ENCODE measurements at places on chromosomes 1 and 21.

DNA sequence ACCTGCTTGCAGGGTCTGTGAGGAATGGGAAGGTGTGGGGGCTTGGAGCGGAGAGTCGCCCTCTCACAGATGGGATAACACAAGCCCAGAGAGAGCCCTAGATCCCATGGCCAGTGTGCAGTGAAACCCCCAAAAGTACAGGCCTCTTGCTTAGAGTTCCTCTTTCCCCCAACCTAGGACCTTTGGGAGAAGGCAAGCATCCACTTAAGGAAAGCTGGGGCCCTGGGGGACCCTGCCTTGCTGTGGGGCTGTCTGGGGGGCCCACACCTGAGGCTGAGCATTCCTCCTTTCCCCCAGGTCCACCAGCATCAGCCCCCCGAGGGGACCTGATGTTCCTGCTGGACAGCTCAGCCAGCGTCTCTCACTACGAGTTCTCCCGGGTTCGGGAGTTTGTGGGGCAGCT, 1.1 kb downstream of the VWA1 start:
- DNase-seq = no peak

DNA sequence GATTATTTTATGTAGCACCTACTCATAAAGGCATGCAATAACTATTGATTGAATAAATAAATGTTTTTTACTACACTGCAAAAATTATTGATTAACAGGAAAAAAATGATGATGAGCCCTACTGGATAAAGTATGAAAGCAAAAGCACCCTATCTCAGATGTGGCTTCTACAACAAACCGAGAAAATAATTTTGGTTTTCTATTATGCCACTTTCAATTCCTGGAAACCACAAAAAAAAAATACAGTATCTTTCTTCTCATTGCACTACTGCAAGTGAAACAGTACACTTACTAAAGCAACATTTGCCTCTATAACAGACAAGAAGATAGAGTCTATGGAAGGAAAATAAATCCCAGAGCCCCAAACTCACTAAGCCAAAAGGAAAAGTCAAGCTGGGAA, 1882.4 kb downstream of the NCAM2 start:
- no peak for DNase-seq

GRCh38 chr1:17207046-17207445, 2.1 kb downstream of the PADI1 start:
- DNase-seq = no peak

DNA sequence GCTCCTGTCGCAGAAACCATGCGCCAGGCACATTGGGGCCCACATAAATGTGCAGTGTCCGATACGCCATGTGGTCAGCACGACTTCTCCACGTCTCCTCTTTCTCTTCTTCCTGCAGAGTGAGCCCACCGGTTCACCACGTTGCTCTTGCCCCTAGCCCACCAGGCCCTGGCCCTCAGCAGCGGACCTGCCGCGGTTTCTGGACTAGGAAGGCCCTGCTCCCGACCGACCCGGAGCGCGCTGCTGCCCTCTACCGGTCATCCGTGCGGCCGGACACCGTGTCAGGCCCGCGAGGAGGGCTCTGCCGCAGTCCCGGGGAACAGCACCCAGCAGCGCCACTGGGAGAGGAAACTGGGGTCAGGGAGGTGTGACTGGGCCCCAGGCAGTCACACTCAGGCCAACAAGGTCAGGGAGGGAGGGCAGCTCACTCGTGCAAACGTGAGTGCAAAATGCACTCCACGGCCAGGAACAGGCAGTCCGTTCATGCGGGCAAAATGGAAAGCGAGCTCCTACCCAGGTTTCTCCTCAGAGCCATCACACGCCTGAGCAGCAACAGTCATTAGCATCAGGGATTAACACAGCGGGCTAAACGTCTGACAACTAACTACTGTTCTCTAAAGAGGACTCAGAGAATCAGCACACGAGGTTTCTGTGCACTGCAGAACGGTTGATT, 13.7 kb downstream of the TLR5 start:
- peak; percentile 42 for DNase-seq

DNA sequence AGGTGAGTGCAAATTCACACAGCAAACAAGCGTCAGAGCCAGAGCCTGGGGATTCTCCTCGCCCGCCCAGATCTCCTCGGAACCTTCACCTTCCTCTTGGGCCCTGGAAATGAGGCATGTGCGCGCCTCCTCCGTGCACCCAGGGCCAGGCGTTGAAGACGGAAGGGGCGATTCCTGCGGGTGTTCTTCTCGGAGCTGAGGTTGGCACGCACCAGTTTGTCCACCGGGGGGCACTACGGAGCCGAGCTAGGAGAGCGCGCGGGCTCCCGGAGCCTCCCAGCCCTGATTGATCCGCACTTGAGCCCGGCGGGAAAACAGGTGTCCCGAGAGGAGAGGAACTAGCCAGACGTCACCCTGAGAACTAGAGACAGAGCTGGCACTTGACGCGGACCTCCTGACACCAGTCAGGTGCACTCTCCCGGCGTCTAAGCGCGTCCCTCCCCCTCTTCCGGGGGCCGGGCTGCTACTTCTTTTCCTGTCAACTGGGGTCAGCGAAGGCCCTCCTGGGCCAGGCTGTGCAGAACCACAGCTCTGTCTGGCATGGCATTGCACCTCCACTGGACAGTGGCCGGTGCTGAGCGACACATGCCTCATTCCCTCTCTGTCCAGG, 18.3 kb upstream of the SERINC2 start:
- peak; percentile 47 for DNase-seq

GRCh38 chr1:202349206-202349928, 868 bp downstream of the PPP1R12B start:
- no peak for DNase-seq

DNA sequence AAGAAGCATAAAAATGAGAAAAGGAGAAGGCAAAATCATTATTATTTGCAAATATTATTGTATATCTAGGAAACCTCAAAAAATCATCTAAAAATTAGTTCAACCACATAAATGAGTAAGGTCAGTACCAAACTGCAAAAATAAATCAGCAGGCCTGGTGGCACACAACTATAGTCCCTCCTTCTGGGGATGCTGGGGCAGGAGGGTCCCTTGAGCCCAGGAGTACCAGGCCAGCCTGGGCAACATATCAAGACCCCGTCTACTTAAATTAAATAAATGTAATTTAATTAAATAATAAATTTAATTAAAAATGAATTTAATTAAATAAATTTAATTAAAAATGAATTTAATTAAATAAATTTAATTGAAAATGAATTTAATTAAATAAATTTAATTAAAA, 40.3 kb upstream of the TRIM67 start:
- DNase-seq = no peak

DNA sequence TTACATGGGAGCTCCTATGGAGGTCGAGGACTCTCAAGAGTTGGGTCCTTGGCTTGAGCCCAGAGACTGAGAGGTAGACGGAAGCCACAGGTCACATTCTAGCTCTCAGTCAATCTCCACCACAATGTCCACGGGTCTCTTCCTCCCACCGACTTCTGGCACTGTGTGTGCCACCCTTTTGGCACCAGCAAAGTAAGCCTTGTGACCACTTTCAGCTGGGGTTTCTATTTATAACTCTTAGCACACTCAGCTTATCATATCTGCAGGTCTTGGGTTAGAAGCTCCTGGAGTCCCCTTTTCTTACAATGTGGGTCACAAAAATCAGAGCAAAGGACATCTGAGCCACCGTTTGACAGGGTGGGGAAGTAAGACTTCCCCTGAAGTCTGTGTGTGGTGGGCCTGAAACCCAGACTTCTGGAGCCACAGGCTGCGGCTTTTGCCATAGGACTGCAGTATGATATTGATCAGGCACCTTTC, 28.3 kb downstream of the NCMAP start:
- no peak for DNase-seq

DNA sequence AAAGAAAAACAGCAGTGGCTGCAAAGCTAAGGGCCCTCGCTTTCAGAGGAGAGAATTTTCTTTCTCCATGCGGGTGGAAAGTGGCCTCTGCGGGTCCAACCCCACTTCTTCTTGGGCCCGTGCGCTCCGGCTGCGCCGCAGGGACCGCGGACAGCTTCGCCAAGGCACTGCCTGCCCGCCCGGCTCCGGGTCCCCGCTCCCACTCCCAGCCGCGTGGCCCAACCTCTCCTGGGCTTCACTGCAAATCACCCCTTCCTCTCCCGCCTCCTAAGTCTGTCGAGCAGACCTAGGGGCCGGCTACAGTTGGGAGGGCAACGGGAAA, 1.0 kb upstream of the RUNX3 start:
- DNase-seq = no peak

GRCh38 chr1:50066806-50067205, 41.9 kb upstream of the ELAVL4 start:
- DNase-seq = no peak

DNA sequence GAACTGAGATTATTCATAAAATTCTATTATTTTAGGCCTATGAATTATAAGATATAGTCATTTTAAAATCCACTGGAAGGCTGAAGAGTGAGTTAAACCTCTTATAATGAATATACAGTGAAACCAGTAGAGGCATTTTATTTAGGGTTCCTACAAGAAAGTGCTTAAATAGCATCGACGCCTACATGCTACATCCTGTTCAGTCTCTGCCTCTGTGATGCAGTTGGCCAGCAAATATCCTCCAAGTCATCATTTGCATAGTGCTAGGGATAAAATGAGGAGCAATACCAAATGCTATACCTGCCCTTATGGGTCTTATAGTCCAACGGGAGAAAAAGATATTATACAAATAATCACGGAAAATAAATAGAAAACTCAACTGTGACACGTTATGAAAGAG, 59.6 kb downstream of the EDEM3 start:
- no peak for DNase-seq

DNA sequence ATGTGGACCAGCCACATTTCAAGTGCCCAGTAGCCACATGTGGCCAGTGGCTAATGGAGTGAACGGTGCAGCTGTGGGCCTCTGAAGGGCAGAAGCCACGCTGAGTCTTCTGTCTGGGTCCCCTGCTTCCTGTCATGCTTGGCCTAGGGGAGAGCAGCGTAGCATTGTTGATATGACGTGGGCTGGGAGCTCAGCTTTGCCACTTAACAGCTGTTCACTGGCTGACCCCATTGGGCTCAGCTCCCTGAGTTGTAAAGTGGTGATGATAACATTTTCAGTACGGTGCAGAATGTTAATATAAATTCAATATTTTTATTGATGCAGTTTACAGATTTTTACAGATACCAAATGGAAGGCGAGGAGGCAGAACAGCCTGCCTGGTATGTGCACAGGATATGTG, 4.5 kb downstream of the PODN start:
- no peak for DNase-seq
